Uterus (tissue), 4 donors: ENCODE measurements at places on chromosomes 2 and 18. TPM values are rescaled to one million over a fixed set of nuclear protein-coding genes. Genes with fewer than 3 reads are reported as not detected.

XPO1 gene
- 429 TPM for total RNA-seq

- DNase-seq, result no peak
- no peaks in the 10 kb centered on the region for H3K27me3 ChIP-seq
- H3K36me3 ChIP-seq, result no peaks in the 10 kb centered on the region
- H3K4me1 ChIP-seq, result no peaks in the 10 kb centered on the region
- H3K4me3 ChIP-seq, result no peak overlapping the region
Measured at GRCh38 chr2:231455222-231455621, 9.1 kb downstream of the NCL start.

DNA sequence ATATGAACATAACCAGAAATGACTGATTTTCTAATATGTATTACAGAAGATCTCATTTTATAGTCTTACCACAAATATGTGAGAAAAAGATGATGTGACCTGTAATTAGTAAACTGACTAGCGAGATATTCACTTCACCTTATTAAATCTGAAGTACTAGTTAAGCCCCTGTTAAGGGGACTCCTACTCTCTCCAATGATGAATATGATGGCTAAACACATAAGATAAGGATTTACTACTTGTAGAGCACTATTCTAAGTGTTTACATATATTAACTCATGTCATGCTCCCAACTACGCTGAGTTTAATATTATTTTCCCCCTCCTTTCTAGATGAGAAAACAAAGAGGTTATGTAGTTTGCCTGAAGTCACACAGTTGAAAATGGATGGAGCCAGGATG is 40.9 kb downstream of the SP3 start:
- H3K27ac ChIP-seq, result no peak overlapping the region
- no peak overlapping the region for H3K4me3 ChIP-seq
- no peaks in the 10 kb centered on the region for H3K36me3 ChIP-seq
- H3K4me1 ChIP-seq, result no peaks in the 10 kb centered on the region
- DNase-seq, result no peak
- H3K27me3 ChIP-seq, result no peaks in the 10 kb centered on the region

GRCh38 chr2:158211502-158211901 is 109.8 kb downstream of the UPP2 start:
- H3K4me3 ChIP-seq, result no peak overlapping the region
- H3K4me1 ChIP-seq, result no peaks in the 10 kb centered on the region
- H3K27ac ChIP-seq, result no peak overlapping the region

ARHGAP28 gene
- total RNA-seq, result 1.0 TPM

DNA sequence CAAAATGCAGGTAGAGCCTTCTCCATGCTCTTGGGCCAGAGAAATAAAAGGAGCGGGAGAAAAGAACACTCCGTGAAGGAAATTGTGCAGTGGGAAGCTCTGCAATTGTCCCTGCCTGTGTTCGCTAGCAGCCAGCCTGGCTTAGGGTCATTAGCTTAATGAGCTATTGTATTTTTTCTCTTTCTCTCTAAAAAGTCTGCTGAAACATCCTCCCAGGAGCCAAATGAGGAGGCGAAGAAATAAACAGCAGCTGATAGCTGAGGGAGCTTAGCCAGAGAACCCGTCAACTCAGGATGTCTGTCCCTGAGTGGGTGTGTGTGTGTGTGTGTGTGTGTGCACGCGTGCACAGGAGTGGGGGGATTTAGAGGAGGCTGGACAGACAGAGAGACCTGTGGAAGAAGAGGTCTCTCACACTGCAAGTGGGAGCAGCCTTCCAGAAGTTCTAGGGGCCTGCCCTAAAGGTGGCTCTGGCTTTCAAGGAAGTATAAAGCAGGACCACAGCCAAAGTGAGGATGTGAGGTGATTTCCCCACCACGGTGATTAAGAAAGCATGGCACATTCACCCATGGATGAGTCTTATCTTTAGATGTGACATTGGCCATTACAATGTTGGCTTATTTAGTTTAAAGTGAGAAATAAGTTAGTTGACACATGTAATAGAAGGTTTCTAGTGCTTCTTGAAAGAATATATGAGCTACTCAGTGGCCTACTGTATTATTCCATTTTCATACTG is 690.4 kb downstream of the RNF144A start:
- no peaks in the 10 kb centered on the region for H3K27me3 ChIP-seq
- no peak for DNase-seq
- no peaks in the 10 kb centered on the region for H3K36me3 ChIP-seq
- H3K27ac ChIP-seq, result no peak overlapping the region
- no peak overlapping the region for H3K4me3 ChIP-seq

NPC1 gene
- total RNA-seq, result 27.3 TPM

DNA sequence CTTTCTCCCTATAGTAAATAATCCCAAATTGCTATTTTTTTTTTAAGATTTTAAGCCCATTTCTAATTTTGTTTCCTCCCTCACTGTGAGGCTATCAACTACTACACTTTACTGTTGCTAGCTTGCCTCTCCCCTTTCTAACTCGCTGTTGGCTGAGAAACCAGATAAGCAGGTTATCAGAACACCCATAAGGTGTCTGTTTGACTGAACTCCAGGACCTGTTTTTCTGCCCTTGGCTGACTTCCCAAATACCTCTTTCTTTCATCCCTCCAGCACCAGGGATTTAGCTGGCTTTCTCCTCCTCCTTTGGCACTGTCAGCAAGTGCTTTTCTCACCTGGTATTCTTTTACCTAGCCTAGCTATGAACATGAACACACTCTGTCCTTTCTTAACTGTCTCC is 11.1 kb downstream of the TRAK2 start:
- no peak for DNase-seq
- H3K4me1 ChIP-seq, result no peaks in the 10 kb centered on the region
- H3K27ac ChIP-seq, result no peak overlapping the region
- no peaks in the 10 kb centered on the region for H3K27me3 ChIP-seq

SULT1C4 gene
- total RNA-seq, result 33.4 TPM

GRCh38 chr2:134395779-134396178 is 141.9 kb downstream of the MGAT5 start:
- peaks cover 5% of the 10 kb centered on the region for H3K4me1 ChIP-seq
- H3K4me3 ChIP-seq, result no peak overlapping the region
- no peaks in the 10 kb centered on the region for H3K27me3 ChIP-seq
- H3K36me3 ChIP-seq, result no peaks in the 10 kb centered on the region
- DNase-seq, result no peak
- H3K27ac ChIP-seq, result no peak overlapping the region
